ENCODE measurements at places on chromosomes 16 and 17.

DNA sequence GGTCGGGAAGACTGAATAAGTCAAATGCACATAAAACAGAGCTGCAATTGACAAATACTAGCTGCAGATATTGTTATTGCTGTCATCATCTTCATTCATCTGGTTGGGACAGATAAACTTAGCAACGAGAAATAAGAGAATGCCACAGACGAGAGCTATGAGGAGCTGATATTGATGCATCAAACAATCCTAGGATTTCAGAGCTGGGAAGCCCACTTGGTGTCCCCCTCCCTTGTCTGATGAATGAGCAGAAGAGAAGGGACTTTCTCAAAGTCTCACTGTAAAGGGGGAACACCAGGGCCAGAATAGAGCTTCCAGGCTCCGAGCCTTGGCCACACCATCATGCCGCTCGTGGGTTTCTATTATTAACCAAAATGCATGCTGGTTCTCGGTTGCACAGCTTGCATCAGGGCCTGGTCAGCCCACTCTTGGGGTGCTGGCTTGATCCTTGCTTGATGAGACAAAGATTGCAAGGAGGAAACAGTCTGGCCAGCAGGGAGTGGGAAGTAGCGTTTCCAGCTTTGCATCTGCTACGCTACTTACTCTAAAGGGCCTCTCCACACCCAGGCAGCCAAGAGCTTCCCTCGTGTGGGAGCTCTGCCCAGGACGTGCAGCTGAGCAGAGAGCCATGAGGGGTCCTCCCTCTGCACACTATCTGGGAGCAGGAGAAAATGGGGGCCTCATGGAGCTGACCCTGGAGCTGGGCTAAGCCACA lies 28.4 kb upstream of the EMP2 start:
- DNase-seq: peak; percentile 70

- DNase-seq: peak; percentile 21
Measured at GRCh38 chr16:67257486-67258160, 8.8 kb downstream of the SLC9A5 start.

DNA sequence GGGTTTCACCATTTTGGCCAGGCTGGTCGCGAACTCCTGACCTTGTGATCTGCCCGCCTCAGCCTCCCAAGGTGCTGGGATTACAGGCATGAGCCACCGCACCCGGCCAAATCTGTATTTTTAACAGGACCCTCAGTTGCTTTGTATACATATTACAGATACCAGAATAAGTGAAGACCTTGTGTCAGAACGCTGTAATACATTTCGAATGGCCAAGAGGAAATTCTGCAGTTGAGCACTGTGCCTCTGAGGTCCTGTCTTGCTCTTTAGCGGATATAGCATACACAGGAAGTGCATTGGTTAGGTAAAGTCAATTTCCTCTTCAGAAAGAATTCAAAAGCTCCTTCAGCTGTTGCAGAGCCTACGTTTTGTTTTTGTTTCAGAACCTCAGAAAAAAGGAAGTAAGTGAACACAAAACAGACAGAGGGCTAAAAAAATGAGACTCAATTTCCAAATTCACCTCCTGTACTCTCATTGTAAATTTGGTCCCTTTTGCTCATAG lies 15.7 kb downstream of the CRLF3 start:
- DNase-seq: no peak

DNA sequence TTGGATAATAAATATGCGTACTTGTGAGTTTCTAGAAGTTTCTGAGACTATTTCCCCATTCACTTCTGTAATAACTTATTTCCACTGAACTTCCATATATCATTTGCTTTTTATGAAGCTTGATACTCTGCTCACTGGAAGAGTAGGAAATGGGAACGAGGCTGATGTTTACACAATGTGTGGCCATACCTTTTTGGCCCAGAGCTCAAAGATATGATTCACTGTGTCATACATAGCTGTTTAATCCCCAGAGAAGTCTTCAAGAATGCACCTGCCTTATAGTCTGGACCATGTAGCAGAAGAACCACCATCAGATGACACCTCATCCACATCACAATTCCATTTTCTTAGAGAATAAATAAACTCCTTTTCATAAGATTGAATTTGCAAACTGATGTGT lies 40.3 kb upstream of the TEKT3 start:
- no peak for DNase-seq

GRCh38 chr17:31967648-31968047 lies 30.8 kb downstream of the SUZ12 start:
- DNase-seq: no peak

DNA sequence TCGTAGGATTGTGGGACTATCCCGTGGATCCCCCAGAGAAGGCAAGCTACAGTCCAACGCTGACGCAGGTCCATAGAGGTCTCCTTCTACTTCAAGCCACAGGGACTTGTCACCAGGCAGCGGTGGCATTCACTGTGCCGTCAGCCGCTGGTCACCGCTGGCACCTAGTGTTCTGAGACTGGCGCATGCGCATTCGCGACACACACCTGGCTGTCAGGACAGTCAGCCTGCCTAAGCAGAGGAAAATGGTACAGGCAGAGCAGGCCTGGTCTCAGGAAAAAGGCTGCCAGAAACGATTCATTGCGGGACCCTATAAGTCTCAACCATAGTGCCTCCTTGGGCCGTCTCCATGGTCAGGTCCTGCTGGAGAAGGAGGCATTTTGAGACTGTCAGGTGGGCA lies 138.0 kb upstream of the WSB1 start:
- DNase-seq: no peak

DNA sequence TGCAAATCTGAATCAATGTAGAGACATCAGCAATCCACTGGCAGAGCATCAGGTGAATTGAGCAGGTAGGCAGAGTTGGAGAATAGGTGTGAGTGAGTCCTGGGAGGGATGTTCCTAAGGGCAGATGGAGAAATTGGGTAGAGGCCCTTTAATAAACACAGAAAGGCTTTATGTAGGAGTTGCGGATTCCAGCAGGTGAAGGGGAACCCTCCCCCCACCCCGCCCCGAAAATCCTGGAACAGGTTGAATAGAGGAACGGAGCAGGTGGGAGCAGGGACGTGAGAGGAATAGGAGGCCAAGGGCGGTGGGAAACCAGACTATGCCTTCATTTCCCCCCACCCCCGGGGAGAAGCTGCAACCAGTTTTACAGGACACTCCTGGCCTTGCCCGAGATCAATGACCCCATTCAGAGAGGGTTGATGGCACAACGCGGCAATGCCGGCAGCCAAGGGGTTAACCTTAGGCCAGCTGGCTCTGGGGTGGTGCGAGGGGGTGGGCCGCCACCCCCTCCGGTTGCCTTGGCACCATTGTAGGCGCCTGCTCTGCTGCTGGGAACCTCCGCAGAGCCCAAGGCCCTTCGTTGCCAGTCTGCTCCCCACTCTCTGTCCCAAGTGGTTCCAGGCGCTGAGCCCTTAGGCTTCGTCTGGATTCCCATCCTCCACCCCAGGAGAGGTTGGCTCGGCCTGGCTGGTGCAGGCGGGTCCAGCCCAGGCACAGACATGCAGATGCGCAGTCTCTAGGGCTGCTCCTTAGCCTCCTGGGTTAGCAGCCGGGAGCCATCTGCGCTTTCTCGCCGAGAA lies 814 bp upstream of the RUNDC3A start:
- peak; percentile 63 for DNase-seq

DNA sequence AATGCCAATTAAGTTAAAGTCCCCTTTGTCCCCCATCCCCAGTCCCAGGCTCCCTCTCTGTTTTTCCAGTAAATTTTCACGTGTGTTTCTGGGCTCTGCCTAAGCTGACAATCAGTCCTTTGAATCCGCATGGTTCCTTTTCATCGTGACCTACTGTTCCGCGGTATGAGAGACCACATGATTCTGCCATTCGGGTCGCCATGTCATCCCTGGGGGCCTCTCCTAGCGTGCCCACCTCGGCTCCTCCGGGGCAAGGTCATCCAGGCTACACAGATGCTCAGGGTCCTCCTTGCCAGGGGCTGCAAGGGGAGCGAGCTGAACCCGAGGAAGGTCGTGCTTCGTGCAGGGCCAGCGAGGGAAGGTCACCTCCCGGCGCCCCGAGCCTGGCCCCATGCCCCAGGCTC lies 157.6 kb downstream of the RAB11FIP4 start:
- DNase-seq: peak; percentile 44

GRCh38 chr16:56013962-56014552 lies 138.9 kb upstream of the CES5A start:
- peak; percentile 5 for DNase-seq

GRCh38 chr16:65667011-65667578 lies 545.2 kb upstream of the CDH11 start:
- DNase-seq: peak; percentile 36

- DNase-seq: peak; percentile 29
Measured at GRCh38 chr17:41211845-41212466, 14.5 kb upstream of the KRTAP9-2 start.

DNA sequence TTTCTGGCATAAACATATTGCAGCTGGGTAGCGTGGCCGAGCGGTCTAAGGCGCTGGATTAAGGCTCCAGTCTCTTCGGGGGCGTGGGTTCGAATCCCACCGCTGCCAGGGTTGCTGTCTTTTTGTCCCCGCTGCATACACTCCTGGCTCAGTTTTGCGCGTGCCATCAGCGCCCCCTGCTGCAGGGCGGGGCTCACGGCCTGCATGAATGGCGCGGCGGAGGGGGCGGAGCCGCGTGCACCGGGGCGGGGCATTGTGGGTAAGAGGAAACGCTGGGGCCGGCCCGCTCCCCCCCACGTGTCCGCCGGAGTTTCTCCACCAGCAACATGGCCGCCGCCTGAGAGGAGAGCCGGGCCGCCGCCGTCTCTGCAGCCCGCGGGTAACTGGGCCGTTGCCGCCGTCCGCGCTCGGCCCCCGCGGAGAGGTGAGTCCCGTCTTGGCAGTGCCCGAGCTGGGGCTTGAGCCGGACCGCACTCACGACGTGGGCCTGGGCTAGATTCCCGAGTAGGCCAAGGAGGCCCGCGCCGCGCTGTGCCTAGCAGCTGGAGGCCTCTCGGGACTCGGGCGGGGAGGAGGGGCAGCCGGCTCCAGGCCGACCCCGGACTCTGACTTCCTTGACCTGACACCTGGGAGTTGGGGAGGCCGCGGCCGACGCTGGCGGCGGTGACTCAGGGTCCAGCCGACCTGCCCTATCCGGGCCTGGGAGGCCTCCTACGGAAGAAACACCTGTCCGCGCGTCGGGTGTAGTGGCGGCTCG lies at the start of gene POLR3E:
TSS of gene POLR3E (plus strand) at position 296 of the 757 bp plus-strand sequence. CDS start 5,560 bp downstream, outside the sequence.
- peak; percentile 98 for DNase-seq

DNA sequence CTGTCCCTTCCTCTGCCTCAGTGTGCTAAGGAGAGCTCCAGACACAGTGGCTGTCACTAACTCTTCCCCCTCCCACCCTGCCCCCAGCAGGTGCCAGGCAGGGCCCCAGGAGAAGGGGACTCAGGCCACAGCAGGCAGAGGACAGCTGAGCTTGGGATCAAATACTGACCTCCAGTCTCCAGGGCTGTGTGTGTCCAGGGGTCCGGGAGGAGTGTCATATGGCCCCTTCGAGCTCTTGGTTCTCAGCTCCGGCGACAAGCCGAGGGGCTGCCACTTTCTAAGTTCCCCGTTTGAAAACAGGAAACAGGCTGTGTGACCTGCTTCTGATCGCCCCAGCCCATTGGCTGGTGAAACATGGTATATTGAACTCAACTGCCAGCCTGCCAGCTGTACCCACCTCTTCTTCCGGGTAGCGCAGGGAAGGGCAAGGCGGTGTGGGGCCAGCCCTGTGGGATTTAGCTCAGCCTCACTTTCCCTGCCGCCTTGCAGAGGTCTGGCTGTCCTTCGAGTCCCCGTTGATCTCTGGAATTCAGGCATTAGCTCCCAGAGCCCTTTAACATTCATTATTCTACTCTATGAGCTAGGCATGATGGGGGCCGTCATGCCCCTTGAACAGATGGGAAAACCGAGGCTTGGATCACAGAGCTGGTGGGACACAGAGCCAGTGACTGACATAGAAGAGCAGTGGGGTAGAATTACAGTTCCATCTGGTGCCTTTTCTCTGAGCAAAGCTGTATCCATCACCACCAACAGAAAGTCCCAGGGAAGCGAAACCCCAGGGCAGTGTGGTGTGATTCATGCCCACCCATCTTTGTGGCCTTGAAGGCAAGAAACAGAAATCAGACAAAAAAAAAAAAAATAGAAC lies at the start of gene SNX20:
TSS of gene SNX20 (minus strand) at position 292 of the 865 bp plus-strand sequence. CDS start 3,786 bp downstream, outside the sequence.
- DNase-seq: no peak

- DNase-seq: no peak
Measured at GRCh38 chr16:49617710-49618330, 238.1 kb downstream of the ZNF423 start.

- DNase-seq: peak; percentile 41
Measured at GRCh38 chr16:69311533-69312387, 610 bp downstream of the VPS4A start.

- DNase-seq: no peak
Measured at GRCh38 chr16:81436386-81436785, 8.2 kb upstream of the CMIP start.

DNA sequence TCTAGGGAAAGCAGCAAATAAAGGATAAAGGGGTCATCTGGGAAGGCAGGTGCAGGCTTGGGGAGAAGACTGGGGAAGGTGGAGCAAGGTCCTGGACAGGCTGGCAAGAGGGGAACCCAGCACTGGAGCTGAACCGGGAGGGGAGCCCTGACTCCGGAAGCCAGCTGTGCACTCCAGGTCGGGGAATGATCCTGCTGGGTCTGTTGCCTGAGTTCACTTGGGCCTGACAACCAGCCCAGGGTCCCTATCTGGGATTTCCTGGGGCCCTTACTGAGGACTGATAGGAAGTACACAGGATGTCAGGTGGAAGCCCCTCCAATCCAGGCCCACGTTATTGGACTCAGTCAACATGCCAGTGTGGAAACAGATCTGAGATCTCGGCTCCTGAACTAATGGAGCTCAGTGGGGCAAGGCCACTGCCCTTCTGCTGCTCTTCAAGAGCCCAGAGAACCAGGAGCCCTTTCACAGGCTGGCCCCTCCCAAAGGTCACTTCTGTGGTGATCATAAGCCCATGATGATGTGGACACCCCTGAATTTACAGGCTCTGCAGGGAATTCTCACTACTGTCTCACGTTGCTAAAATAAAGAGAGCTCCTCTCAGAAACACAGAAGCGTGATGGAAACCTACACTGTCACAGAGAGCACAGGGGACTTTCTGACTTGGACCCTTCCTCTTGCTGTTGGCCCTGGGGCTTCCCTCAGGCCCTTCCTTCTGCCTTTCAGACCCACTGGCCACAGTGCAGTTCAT lies 19.9 kb upstream of the PITPNM3 start:
- no peak for DNase-seq

DNA sequence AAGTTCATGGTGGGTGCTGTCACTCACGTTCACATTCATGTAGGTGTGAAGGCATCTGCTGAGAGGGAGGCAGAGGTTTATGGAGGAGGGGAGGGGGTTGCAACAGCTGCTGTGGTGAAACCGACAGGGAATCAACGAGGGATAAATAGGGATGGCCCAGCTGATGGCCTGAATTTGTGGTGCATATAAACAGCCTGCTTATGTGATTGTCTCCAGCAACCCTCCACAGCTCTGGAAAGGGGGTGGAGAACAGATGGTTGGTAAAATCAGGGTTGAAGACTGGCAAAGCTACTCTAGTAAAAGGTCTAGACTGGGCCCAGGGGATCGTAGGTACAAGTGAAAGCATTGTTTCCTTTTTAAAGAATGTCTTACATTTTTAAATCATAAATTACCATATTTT lies 53.7 kb downstream of the IQCK start:
- DNase-seq: no peak

GRCh38 chr16:3748307-3748706 lies 31.0 kb upstream of the TRAP1 start:
- DNase-seq: no peak

- DNase-seq: no peak
Measured at GRCh38 chr17:77801545-77802332, 156.8 kb upstream of the TNRC6C start.

- no peak for DNase-seq
Measured at GRCh38 chr17:10398352-10398751, 23.4 kb downstream of the MYH8 start.
